ENCODE measurements at places on chromosomes 1 and 21. TPM values are rescaled to one million over a fixed set of nuclear protein-coding genes. Genes with fewer than 3 reads are reported as not detected.
A peak's percentile ranks its signal among the peaks of the same experiment; 100 is the strongest.

Gene SNAPIN
- 40.1 TPM for total RNA-seq

DNA sequence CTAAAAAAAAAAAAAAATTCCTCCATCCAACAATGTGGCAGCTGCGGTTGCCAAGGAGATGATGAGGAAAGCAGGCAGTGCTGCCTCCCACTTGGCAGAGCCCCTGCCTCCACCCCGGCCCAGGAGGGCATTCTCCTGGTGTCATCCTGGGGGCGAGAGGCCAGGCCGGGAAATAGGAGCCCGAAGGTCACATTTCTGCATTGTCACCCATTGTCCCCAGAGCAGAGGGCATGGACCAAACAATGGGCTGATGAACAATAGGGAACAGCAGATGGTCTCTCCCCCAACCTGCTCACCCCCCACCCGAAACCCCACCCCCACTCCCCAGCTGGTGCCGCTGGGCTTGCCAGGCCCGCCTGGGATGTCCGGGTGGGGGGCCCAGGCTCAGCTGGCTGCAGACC lies 37.3 kb downstream of the CAMK2N1 start:
- H3K36me3 ChIP-seq = no peaks in the 10 kb centered on the region
- no peak overlapping the region for H3K4me3 ChIP-seq
- H3K4me1 ChIP-seq = no peaks in the 10 kb centered on the region
- peak; percentile 52 for DNase-seq
- peaks cover 3% of the 10 kb centered on the region for H3K27me3 ChIP-seq
- H3K27ac ChIP-seq = no peak overlapping the region

GRCh38 chr1:208731981-208732821 lies 488.0 kb upstream of the PLXNA2 start:
- no peaks in the 10 kb centered on the region for H3K4me1 ChIP-seq
- no peak for DNase-seq
- no peak overlapping the region for H3K27ac ChIP-seq

Gene CD84
- 19.4 TPM for total RNA-seq

Gene RPF1
- total RNA-seq = 24.7 TPM

Data from upper lobe of left lung (tissue), 6 donors.